ENCODE measurements at places on chromosomes 2 and 18.

DNA sequence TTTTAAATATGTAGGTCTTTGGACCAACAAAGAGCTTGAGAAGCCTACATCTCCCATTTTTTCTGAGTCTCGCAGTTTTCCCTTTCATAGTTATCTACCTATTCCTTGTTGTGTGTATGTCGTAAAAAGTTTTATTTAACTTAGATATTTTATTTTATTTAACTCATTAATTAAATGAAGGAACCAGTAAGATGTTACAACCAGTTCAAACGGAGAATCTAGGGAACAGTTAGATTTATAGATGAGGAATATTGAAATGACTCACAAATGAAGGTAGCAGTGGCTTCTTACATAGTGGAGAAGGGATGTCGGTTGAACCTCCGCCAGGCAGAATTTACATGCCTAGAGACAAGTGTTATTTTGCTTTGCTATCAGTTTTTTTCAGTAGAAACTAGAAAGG is 48.5 kb upstream of the ZNF638 start:
- no peak for DNase-seq

DNA sequence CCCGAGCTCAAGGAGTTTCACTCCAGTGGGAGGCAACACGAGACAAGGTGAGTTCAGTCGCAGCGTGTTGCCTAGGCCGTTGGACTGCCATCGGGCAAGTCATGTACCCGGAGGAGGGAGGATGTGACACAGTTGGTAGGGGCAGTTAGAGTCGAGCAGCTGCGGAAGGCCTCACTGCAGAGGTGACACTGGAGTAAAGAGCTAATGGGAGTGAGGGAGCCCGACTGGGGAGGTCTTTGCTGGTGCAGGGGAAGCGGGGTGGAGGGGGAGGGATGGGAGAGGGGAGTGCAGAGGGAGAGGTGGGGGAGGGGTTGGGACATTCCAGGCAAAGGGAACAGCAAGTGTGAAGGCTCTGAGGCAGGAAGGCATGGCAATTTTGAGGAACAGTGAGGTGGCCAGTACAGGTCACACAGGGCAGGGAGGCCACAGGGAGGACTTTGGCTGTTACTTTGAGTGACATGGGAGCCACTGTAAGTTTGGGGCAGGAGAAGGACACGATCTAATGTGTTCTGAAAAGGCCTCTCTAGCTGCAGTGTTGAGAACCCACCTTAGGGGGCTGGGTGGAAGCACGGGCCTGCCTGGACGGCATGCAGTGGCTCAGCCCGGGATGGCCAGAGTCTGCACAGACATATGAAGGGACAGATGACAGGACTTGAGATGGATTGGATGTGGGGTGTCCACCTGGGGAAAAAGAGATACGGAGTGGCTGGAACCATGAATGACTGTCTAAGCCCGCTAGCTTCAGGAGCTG is 61.1 kb downstream of the KCNF1 start:
- no peak for DNase-seq

DNA sequence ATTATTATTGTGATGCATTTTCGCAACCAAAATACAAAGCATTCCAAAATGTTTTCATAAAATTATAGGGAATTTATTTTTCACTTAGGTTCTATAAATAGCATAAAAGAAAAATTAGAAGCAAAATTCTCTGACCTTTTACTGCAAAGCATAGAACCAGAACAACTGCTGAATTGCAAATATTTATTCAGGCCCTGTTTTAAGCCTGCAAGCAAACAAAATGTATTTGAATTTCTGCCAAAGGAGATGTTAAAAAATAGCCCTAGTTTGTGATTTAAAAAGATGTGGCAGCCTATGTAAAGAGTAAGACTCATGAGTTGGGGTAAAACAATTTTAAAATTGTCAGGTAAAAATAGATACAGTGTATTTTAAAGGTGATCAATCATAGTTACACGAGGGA is 138.1 kb downstream of the KCNJ3 start:
- no peak for DNase-seq

DNA sequence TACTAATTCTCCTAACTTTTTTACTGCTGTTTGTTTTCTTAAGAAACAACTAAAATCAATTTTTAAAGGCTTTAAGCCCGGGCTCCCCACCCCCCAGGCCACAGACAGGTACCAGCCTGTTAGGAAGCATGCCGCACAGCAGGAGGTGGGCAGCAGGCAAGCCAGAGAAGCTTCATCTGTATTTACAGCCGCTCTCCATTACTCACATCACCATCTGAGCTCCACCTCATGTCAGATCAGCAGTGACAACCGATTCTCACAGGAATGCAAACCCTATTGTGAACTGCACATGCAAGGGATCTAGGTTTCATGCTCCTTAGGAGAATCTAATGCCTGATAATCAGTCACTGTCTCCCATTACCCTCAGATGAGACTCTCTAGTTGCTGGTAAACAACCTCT is 517.0 kb downstream of the NRXN1 start:
- no peak for DNase-seq

DNA sequence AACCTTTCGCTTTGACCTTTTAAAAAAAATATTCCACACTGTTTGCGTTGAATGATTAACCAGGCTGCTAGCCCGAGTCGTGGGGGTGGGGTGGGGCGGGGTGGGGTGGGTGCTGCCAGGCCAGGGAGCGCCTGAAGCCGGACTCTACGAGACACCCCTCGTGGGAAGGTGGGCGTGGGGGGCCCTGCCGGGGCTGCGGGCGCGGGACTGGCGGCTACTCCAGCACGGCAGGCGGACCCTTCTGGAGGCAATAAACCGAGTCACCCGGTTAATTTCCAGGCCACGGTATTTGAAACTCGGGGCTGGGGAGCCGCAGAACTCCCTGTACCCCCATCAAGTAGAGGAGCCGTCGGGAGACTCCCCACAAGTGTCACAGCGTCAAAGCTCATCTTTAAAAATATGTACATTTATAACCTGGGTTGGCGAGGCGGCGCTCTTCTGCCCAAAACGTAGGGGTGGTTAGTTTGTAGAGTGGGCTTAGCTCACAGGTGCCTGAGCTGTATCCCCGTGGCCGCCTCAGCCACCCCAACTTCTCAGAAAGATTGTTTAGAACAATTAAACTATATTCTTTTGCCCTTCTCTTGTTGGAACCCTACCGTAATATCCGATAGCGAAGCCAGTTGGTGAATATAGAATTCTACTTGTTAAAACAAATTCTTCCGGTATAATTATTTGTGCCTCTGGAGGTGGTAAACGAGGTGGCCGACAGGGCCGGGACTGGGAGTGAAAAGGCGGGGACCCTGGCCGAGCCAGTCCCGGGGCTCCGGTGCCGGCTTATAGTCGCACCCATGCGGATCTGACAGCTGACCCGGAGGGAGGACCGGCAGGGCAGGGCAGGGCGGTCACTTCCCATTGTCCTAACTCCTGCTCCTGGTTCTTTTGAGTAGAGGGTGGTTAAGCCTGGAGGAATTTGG is 1.4 kb downstream of the B3GNT2 start:
- DNase-seq, result no peak

GRCh38 chr2:136068581-136069227 is 49.2 kb downstream of the CXCR4 start:
- DNase-seq, result no peak

DNA sequence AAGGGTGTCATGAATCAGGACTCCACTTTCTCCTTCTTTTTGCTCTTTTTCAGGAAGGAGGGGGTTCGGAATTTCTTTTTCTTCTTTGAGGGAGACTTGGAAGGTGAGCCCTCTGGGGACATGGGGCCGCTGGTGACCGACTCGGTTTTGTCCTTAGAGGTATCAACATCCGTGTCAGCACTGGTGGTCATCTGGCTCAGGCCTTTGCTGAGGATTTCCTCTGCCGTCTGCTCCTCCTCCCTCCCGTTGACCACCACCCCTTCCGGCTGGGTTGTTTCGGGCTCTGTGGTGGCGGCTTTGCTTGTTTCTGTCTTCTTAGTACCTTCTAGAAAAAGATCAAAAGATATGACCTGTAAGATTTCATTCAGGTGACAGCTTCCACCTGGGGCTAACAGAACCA is 104.6 kb downstream of the ADD2 start:
- DNase-seq, result no peak

Data from DMS79 (cell line).